ENCODE measurements at places on chromosomes 3 and 15.

DNA sequence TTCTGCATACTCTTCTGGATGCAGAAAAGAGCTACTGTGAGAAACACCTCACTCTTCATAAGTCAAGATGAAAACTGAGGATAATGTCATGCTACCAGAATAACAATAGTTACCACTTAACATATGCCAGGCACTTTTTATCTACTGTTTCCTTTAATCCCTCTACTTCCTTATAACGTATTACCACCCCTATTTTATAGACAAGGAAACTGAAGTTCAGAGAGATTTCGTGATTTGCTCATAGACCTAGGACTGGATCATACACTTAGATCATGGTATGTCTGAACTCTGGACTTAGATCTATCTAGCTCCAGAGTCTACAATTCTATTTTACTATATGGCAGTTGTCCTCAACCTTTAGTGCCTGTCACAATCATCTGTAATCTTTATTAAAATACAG is 155.7 kb upstream of the TSPAN3 start:
- no peak for DNase-seq

DNA sequence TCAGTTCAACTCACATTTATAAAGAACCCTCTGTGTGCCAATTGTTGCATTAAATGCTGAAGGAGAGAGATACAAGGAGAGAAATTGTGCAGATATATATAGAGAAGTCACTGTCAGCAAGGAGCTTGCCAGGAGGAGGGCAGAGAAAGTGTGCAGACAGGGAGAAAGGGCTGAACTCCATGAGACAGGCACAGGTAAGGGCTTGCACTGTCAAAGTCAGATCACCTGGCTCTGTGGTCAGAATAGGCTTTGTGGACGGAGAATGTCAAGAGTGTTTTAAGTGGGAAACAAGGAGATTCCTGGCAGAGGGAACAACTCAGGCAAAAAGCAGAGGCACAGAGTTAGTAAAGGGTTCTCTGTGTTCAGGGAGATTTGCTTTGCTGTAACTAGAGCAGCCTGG is 303.0 kb upstream of the TPRG1 start:
- DNase-seq: no peak

GRCh38 chr15:95261546-95261945 is 1030.2 kb downstream of the MCTP2 start:
- DNase-seq: no peak

DNA sequence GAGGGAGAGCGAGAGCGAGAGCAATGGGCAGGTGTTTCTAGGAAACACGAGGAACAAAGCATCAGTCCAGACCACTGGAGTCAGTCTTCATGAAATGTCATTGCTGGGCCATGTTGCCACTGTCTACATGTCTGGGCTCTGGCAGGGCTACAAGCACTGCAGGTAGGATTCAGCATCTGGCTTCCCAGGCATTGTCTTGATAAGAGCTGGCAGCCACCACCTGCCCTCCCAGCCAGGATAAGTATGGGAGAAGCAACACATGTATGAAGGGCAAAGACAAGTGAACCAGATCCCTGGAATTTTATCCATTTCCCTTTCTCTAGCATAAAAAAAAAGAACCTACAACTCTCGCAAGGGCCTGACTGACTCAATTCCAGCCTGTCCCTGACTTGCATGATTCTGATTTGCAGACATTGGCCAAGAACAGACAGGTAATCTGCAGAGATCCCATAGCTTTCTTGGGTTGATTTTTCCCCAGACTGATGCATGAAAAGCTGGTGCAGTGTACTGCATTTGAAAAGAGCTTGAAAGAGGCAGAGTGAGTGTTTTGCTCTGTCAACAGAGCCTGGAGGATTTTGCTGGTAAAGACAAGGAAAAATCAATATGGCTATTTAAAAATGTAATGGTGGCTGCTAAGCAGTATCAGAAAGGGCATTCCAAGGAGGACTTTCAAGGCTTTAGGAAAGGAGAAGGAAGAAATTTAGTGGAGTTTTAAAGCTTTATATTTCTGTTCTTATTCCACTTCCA is 157.2 kb upstream of the MYRIP start:
- DNase-seq: no peak

DNA sequence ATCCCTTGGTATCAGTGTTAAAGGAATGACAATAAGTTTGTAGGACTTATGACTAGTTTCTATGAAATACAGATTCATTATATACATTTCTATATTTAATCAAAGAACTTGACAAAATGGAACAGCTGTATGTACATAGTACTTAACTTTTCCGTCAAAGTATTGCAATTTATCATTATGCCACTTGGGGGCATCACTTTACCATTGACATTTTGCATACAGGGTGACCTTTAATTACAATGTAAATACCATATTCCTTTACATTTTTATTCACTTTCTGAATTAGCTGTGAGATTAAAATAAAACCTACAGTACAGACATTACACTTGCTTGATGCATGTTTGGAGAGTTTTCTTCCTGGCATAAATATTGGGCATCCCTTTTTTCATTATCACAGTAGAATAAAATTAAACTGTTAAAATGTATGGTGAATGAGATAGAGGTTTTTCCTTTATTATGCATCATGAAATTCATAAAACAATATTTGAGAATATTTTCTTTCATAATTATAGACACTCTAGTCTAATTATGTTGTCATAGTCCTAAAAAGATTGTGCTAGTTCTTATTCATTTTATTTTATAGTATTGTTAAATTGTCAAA is 6.9 kb downstream of the NEK11 start:
- no peak for DNase-seq

- DNase-seq: no peak
Observed at GRCh38 chr3:127102587-127102986, 90.3 kb upstream of the PRR23E start.

DNA sequence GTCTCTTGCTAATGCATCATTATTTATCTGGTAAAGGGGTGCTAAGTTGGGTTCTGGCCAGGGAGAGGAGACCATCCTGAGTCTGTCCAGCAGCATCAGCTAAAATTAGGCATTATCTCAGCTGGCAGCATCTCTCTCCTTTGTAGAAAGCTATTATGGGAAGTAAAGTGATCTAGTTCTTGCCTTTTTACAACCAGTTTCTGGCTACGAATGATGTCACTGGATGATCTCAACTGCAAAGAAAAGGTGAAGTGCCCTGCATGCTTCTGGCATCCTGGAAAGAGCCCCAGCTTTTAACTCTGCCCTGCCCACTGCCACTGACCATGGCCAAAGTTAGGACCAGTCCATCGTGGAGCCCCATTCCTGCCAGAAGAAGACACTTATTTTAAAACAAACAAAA is 37.1 kb upstream of the IL12A start:
- no peak for DNase-seq

DNA sequence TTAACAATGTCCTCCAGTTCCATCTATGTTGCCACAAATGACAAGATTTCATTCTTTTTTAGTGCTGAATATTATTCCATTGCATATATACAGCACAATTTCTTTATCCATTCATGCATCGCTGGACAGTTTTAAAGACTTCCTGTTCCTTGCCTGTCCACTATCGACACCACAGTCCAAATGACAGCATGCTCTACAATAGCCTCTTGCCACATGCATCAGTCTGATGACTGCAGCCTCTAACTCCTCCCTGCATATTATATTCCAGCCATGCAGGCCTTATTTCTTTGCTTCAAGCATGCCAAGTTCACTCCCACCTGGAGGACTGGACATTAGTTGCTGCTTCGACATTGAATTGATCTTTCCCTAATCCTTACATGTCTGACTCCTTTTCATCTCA is 306.2 kb downstream of the FOXP1 start:
- DNase-seq: no peak

GRCh38 chr15:66212563-66212921 is 41.0 kb downstream of the MEGF11 start:
- DNase-seq: no peak

GRCh38 chr15:67157521-67158252 is 92.3 kb downstream of the SMAD3 start:
- DNase-seq: no peak

DNA sequence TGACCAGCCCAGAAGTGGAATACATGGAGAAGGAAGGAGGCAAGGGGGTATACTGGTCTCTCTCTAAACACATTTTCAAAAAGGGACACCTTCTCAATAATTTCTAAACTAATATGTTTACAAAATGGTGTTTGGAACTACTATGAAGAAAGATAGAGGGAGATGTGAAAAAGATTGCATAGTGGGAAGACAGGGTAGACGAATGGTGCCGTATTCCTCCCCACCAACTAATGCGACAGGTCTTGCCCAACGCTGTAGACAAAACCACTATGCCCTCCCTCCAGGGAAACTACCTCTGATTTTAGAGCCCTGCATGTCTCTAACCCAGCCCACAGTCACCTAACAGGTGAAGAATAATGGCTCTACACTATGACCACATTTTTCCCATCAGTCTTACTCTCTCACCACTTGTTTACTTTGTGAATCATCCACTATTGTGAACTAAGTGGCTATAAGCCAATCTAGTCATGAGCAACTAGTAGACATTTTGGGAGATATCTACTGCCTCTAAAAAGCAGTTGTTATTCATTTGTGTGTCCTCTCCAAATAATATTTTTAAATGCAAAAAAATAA is 108.2 kb upstream of the UBE2E2 start:
- no peak for DNase-seq

DNA sequence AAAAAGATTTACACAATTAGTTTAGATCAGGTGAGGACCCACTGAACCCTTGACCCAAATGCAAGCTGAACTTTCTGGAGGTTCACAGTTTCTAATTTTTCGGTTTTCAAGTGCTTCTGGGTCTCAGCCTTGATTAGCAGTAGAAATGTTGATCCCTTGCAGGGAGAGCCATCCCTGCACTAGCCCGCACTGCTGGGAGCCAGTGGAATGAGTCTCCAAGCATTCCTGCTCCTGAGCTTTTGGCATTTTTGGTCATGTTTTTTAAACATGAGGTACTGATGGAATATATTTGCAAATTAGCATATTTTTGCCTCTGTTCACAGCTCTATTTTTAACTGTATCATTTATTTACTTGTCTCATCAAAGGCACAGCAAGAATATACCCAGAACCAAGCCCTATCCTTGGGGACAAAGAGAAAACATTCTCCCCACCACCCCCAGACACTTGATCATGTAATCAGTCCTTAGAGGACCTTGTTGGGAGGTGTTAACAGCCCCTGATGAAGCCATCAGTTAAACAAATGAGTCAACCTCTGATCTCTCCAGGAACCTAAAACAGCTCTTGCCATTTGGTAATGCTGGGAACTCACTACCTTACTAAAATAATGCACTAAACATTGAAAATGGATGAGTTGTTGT is 119.0 kb upstream of the CTDSPL start:
- no peak for DNase-seq

- DNase-seq: no peak
Observed at GRCh38 chr15:68220967-68221366, 8.6 kb downstream of the CLN6 start.

- no peak for DNase-seq
Observed at GRCh38 chr3:33372218-33373081, 67.8 kb downstream of the UBP1 start.

DNA sequence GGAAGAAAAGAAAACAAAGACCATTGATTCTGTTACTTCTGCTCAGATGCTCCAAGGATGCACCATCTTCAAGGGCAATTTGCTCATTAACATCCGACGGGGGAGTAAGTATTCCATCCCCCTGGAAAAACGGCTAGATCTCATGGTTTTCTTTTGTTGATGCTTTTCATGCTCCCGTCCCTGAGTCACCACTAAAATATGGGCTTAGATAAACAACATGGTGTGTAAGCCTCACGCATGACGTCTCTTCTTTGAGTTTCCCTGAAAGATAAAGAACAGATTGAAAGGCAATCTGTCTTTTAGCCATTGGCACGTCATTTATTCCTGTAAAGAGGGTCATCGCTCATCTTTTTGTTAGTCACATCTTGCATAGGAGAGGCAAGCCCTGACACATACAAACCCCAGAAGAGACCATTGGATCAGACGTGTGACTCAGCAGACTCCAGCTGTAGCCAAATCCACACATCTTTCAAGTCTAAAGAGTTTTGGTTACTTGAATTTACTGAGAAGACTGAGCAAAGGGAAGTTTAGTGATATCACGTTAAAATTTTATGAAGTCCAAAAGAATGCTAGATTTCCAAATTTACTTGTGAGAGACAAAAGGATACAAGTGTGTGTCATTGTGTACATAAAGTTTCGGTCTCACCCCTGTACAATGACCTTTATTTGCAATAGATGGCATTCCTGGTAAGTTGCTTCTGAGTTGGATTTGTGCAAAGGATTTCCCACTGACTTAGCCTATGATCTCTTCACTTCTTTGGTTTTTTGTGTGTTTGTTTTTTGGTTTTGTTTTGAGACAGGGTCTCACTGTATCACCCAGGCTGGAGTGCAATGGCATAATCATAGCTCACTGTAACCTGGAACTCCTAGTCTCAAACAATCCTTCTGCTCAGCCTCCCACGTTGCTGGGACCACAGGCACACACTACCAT is 110.5 kb downstream of the PGPEP1L start:
- no peak for DNase-seq

GRCh38 chr3:46496746-46497555 is 825 bp upstream of the RTP3 start:
- no peak for DNase-seq

DNA sequence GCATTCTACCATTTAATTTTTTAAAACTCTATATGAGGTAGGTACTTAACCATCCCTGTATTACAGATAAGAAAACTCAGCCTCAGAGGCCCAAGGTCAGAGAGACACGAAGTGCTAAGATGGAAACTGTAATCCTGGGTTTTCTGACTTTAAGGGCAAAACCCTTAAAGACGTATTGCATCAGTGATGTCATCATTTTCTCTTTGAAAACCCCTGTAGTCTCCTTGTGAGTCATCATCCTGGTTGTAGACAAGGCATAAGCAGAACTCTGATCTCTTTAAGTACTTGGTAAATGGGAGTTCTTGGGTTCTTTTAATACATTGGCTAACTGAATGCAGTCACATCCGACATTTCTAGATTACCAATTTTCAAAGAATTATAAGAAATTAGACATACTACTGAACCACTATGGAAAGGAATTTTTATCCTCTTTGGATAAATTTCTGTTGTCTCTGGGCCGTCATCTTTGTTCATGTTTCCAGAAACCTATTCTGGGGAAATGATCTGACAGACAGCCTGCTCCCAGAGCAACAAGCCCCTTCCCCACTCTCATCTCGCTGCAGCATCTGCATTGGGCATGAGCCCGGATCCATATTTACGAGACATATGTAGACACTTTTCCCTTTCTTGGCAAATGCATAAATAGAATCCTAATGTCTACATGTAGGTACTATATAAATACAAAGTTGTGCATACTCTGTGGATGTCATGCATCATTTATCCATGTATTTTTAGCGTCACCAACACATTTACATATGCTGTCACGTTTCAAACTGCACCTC is 48.7 kb upstream of the MDFIC2 start:
- no peak for DNase-seq

GRCh38 chr3:39977058-39977794 is 167.8 kb downstream of the MYRIP start:
- no peak for DNase-seq

DNA sequence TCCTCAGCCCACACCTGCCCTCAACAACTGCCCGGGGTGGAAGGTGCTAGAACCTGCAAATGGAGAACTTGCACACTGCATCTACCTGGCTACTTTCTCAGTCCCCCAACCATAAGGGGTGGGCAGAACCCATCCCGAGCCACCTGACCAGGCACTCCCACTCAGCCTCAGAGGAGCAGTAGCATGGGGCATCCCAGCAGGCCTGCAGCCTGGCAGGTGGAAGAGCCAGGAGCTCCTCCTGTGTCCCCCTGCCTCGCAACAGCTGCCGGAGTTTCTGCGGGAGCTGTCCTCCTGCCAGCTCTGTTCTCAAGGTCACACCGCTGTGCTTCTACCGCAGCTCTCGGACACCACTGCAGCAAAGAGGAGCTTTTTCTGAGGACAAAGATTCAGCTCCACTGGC is 27.5 kb downstream of the RAB6B start:
- DNase-seq: no peak
